ENCODE measurements at places on chromosomes 11 and 22. TPM values are rescaled to one million over a fixed set of nuclear protein-coding genes. Genes with fewer than 3 reads are reported as not detected.

DNA sequence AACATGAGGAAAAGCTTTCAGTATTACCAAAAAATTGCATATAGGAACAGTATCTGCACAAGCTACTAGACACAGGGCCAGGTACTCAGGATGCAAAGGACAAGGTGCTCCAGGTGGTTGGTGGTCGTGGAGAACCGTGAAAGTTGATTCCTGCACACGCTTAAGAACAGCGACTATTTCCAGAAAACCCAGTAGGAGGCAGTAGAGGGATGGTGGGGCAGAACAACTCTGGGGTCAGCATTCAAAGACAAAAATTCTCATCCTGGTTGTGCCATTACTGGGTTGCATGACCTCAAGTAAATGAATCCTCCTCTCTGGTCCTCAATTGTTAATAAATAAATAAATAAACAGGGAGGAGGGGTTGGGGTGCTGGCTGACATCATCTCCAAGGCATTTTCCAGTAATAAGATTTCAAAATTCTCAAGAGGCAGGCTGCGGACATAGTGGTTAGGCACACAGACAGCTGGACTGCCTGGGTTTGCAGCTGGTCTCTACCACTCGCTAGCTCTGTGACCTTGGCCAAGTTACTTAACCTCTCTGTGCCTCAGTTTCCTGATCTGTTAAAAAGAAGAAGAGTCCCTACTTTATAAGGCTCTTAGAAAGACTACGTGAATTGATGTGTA, 89.6 kb downstream of the ISX start:
- no peak for DNase-seq

- DNase-seq, result no peak
Measured at GRCh38 chr11:126080161-126080941, 17.7 kb upstream of the CDON start.

Gene SAA4
- total RNA-seq, result not detected

Gene ROM1
- 5.4 TPM for total RNA-seq
